ENCODE measurements at places on chromosomes 1 and 21. TPM values are rescaled to one million over a fixed set of nuclear protein-coding genes. Genes with fewer than 3 reads are reported as not detected.

TENT5C gene
- total RNA-seq, result 2.2 TPM

SDCCAG8 gene
- total RNA-seq, result 51.7 TPM

SYCP1 gene
- not detected for total RNA-seq

CNR2 gene
- total RNA-seq, result not detected

CLDN17 gene
- not detected for total RNA-seq

OR2T4 gene
- total RNA-seq, result not detected

CHIA gene
- total RNA-seq, result not detected

NBPF8 gene
- total RNA-seq, result 5.4 TPM

TCEA3 gene
- total RNA-seq, result 32.6 TPM

IL19 gene
- total RNA-seq, result not detected

C1orf94 gene
- not detected for total RNA-seq

OR2L8 gene
- total RNA-seq, result not detected

FOXJ3 gene
- total RNA-seq, result 9.7 TPM

AVPR1B gene
- total RNA-seq, result not detected

ALX3 gene
- total RNA-seq, result not detected

TNFSF4 gene
- total RNA-seq, result 17.2 TPM

PTGFRN gene
- total RNA-seq, result 110 TPM

TDRD5 gene
- not detected for total RNA-seq

RGSL1 gene
- not detected for total RNA-seq

TP73 gene
- not detected for total RNA-seq

LCK gene
- not detected for total RNA-seq

RBBP4 gene
- 93.5 TPM for total RNA-seq

HES2 gene
- 0.12 TPM for total RNA-seq

MANEAL gene
- total RNA-seq, result 0.35 TPM

C1orf167 gene
- 1.6 TPM for total RNA-seq

GBP4 gene
- 0.12 TPM for total RNA-seq

GJA5 gene
- total RNA-seq, result 75.8 TPM

TAL1 gene
- 0.45 TPM for total RNA-seq

RSPO1 gene
- total RNA-seq, result 0.35 TPM

GPR25 gene
- not detected for total RNA-seq

NFASC gene
- 33.3 TPM for total RNA-seq

LAMB3 gene
- 5.6 TPM for total RNA-seq

C1QB gene
- total RNA-seq, result not detected

LEMD1 gene
- not detected for total RNA-seq

SDC3 gene
- total RNA-seq, result 9.3 TPM

RIMS3 gene
- total RNA-seq, result 0.23 TPM

XKR8 gene
- 2.1 TPM for total RNA-seq

EFNA4 gene
- 5.7 TPM for total RNA-seq

PWP2 gene
- total RNA-seq, result 15.7 TPM

GSTM3 gene
- 37.6 TPM for total RNA-seq

KCND3 gene
- total RNA-seq, result 7.3 TPM

RIPK4 gene
- 0.23 TPM for total RNA-seq

FCER1A gene
- not detected for total RNA-seq

Data from smooth muscle cell of the coronary artery (primary cell).